CD4-positive, alpha-beta T cell treated with Interferon alpha-2 for 1 hour (primary cell): ENCODE measurements at places on chromosomes 7 and 10.

DNA sequence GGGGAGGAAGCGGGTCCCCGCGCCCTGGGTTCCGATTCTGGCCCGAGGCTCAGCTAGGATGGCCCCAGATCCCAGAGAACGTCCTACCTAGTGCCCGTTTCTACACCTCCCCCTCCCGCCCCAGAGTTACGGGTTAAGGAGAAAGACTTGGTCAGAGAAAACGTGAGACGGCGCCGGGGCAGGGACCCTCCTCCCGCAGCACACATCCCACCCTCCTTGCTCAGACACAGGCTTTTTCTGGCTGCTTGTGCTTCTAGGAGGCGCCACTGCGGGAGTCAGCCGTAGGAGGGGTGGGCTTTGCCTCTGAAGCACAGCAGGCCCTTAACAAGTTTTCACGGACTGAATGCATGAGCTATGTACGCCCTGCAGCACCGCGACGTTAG, 104.9 kb upstream of the LEP start:
- no peak for DNase-seq

GRCh38 chr10:19968745-19969144, 152.5 kb downstream of the PLXDC2 start:
- DNase-seq: no peak

GRCh38 chr7:18202315-18203045, 174.8 kb upstream of the PRPS1L1 start:
- DNase-seq: no peak

DNA sequence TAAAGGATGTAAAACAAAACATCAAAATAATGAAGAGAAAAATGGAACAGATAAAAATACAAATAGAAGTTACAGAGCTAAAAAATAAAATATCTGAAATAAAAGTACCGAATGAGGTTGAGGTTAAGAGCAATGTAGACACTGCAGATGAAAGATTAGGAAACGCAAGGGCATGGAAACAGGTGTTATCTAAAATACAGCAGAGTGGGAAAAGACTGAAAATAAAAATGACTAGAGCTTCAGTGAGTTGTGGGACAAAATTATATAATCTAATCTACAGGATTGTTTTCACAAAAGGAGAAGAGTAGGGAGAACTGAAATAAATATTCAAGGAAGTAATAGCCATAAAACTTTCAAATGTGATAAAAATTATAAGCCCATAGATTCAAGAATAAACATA, 123.8 kb downstream of the PTEN start:
- no peak for DNase-seq

GRCh38 chr10:94125856-94126255, 132.1 kb downstream of the PLCE1 start:
- DNase-seq: no peak

DNA sequence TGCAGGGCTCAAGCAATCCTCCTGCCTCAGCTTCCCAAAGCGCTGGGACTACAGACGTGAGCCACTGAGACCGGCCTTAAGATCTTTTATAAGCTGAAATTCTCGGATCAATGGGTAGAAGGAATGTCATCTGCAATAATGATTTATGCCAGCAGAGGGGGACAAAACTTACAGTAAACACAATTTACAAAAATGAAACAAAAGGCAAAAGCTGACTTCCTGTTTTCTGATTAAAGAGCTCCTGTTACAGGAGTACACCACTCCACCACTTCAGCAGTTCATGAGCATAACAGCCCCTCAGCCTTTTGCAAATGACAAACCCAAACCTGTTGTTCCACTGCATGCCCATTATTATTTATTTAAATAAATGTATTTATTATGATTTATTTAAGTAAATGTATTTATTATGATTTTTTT, 88.5 kb upstream of the ATP6V0A4 start:
- DNase-seq: peak; percentile 39

DNA sequence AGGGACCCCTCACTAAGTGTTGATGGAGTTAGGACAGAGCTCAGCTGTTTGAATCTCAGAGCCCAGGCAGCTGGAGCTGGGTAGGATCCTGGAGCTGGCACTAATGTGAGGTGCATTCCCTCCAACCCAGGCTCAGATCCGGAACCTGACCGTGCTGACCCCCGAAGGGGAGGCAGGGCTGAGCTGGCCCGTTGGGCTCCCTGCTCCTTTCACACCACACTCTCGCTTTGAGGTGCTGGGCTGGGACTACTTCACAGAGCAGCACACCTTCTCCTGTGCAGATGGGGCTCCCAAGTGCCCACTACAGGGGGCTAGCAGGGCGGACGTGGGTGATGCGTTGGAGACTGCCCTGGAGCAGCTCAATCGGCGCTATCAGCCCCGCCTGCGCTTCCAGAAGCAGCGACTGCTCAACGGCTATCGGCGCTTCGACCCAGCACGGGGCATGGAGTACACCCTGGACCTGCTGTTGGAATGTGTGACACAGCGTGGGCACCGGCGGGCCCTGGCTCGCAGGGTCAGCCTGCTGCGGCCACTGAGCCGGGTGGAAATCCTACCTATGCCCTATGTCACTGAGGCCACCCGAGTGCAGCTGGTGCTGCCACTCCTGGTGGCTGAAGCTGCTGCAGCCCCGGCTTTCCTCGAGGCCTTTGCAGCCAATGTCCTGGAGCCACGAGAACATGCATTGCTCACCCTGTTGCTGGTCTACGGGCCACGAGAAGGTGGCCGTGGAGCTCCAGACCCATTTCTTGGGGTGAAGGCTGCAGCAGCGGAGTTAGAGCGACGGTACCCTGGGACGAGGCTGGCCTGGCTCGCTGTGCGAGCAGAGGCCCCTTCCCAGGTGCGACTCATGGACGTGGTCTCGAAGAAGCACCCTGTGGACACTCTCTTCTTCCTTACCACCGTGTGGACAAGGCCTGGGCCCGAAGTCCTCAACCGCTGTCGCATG, 5.2 kb downstream of the CHPF2 start:
- no peak for DNase-seq

DNA sequence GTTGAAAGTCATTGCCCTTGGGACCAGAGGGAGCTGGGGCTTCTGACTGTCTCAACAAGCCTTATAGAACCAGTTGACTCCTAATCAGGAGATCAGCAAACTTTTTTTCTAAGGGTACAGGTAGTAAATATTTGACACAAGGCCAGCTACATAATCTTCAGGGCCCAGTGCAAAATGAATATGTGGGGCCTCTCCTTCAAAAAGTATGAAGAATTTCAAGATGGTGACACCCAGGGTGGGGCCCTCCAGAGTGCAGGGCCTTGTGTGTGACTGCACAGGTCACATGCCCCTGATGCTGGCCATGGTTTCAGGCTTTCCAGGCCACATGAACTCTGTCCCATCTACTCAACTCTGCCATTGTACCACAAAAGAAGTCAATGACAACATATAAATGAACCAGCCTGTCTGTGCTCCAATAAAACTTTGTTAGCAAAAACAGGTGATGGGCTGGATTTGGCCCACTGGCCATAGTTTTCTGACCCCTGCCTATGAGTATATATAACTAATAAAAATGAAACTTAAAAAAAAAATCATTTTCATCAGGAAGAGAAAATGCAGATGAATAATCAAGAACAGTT, 6.1 kb downstream of the MMRN2 start:
- no peak for DNase-seq

- DNase-seq: no peak
Observed at GRCh38 chr7:78703391-78703790, 750.1 kb downstream of the MAGI2 start.

DNA sequence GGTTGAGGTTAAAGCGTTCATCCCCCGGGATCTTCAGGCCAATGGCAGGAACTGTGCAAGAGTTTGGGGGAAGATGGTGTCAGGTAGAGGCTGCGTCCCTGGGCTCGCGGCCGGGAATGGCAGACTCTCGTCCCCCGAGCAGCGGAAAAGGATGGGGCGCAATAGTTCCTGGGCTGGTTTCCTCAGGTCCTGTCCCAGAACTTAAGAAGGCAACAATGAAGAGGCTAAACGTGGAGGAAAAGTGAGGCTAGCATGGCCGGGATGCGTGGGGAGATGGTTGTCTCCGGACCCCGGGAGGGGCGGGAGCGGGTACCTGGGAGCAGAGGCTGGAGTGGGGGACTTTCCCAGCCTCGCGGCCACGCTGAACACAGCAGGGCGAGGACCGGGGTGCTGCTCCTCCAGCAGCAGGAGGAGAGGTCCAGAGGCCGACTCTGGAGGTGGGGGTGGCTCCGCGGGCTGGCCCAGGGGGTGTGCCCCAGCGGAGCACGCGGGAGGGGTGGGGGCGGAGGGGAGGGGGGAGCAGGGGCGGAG, 882 bp downstream of the IRF5 start:
- no peak for DNase-seq

DNA sequence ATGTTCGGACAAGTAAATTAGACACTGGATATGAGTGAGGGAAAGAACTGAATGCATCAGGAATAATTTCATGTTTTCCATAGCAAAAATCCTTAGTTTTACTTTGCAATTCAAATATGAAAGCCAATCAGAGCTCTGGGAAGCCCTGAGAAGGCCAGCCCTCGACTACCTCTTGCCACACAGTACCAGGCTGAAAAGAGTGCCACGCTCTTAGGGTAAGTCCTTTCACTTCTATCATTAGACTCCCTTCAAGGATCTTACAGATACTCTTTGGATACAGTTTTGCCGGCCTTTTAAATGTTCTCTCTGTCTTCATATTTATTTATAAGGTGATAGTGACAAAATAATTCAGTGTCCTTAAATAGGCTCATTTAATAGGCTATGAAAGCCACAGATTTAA, 1.9 kb downstream of the COBL start:
- DNase-seq: no peak

- peak; percentile 61 for DNase-seq
Observed at GRCh38 chr10:48658243-48658974, 26.3 kb upstream of the WDFY4 start.

- DNase-seq: no peak
Observed at GRCh38 chr7:94907026-94907810, at the start of gene PPP1R9A. TSS of gene PPP1R9A (plus strand) at chr7:94907594. CDS start at chr7:94910114, 2,520 bp downstream.

- DNase-seq: no peak
Observed at GRCh38 chr7:121054925-121055324, 66.4 kb downstream of the CPED1 start.

DNA sequence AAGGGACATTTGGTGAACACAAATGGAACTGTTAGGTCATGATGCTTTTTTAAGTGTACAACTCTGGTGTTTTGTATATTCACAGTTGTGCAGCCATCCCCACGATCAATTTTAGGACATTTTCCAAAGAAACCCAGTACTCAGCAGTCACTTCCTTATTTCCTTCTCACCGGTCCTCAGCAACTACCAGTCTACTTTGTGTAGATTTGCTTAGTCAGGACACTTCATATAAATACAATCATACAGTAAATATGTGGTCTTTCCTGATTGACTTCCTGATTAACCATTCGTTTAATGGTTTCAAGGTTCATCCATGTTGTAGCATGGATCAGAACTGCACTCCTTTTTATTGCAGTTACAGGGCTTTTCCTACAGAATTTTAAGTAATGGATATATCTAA, 14.4 kb downstream of the SGPL1 start:
- no peak for DNase-seq

DNA sequence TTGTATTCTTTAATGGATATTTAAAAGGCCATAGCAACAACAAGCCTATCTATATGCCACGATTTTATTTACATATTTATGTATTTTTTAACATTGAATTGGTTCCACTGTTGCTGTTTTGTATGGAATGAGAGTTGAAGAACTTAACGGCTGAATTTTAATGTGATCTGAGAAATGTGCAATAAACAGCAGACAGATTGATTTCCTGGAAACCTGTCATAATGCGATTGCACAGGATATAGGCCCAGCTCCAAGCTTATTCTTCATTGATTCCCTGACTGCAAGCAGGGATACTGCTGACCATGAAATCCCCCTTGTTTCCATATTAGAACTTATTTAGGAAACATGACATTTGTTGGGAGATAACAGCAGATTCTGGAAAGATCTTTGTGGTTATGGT, 195.6 kb downstream of the KCND2 start:
- DNase-seq: no peak

GRCh38 chr10:66927251-66927935, 1.6 kb downstream of the LRRTM3 start:
- DNase-seq: no peak

DNA sequence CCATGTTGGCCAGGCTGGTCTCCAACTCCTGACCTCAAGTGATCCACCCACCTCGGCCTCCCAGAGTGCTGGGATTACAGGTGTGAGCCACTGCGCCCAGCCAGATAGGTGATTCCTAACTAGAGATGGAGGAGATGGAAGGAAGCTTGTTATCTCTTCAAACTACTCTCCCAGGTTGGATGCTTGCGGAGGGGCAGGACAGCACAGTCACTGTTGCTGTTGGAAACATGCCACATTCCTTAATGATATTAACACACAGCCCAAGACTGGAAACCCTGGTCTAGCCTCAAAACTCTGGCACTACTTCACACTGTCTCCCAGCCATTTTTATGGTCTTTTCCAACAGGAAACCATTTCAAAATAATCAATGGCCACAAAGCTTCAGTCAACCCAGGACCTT, 468.8 kb upstream of the NRP1 start:
- DNase-seq: no peak

GRCh38 chr10:102596506-102596971, 47.7 kb upstream of the TRIM8 start:
- DNase-seq: peak; percentile 13

GRCh38 chr7:92513167-92513902, 15.0 kb downstream of the PEX1 start:
- DNase-seq: no peak

GRCh38 chr10:61898435-61898778, 3.1 kb upstream of the ARID5B start:
- DNase-seq: no peak

DNA sequence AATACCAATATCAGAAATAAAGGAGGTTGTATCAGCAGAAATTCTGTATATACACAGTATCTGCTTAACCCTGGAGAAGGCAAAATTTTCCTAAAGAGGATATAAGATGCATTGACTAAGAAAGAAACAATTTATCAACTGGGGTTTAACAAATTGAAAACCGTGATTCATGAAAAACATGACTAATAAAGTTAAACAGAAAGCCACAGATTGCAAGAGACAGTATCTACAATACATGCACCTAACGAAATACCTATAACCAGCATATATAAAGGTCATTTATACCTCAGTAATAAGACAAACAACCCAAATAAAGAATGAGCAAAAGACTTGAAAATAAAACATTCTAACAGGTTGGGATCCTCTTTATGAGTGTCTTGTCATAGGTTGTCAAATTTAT, 101.8 kb downstream of the IQUB start:
- no peak for DNase-seq

DNA sequence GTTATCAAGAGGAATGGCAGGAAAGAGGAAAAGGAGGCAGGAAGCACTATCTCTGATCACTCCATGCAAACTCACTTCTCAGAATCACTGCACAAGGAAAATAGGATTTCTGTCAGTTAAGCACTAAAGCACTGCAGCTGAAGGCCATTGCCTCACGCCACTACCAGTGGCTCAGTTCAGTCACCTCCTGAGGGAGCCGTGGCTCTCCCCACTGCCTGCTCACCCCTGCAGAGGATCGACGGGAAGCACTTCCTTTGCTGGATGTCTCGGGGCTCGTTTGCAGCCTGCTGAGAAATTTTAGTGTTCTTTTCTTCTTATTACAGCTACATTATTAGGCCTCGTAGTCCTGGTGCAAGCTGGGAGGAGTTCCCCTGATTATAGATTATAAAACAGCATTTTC, 90.1 kb upstream of the ADCY1 start:
- DNase-seq: no peak
